ENCODE measurements at places on chromosomes 7 and 10. TPM values are rescaled to one million over a fixed set of nuclear protein-coding genes. Genes with fewer than 3 reads are reported as not detected.

DNA sequence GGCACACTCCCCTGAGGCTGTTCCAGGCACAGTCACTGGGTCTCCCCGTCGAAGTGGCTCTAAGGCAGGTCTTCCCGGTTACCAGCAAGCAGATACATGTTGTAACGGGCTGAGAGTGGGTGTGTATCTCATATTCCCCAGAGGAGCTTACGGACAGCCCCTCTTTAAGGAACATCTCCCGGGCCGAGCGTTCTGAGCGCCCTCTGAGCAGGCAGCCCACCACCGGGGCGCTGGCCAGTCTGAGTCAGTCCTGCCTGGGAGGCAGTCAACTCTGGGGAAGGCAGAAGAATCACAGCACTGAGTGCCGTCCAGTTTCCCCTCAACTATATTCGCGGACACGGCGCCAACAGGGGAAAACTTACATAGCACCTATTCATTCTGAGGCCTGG, 117.4 kb downstream of the LHPP start:
- no peak for DNase-seq
- peaks cover 2% of the 10 kb centered on the region for H3K27me3 ChIP-seq
- no peak overlapping the region for H3K4me3 ChIP-seq
- H3K27ac ChIP-seq: no peak overlapping the region
- H3K4me1 ChIP-seq: no peaks in the 10 kb centered on the region

GRCh38 chr7:84705706-84706105, 481.1 kb downstream of the SEMA3D start:
- H3K36me3 ChIP-seq: no peaks in the 10 kb centered on the region
- no peaks in the 10 kb centered on the region for H3K4me1 ChIP-seq
- H3K27me3 ChIP-seq: no peaks in the 10 kb centered on the region

DNA sequence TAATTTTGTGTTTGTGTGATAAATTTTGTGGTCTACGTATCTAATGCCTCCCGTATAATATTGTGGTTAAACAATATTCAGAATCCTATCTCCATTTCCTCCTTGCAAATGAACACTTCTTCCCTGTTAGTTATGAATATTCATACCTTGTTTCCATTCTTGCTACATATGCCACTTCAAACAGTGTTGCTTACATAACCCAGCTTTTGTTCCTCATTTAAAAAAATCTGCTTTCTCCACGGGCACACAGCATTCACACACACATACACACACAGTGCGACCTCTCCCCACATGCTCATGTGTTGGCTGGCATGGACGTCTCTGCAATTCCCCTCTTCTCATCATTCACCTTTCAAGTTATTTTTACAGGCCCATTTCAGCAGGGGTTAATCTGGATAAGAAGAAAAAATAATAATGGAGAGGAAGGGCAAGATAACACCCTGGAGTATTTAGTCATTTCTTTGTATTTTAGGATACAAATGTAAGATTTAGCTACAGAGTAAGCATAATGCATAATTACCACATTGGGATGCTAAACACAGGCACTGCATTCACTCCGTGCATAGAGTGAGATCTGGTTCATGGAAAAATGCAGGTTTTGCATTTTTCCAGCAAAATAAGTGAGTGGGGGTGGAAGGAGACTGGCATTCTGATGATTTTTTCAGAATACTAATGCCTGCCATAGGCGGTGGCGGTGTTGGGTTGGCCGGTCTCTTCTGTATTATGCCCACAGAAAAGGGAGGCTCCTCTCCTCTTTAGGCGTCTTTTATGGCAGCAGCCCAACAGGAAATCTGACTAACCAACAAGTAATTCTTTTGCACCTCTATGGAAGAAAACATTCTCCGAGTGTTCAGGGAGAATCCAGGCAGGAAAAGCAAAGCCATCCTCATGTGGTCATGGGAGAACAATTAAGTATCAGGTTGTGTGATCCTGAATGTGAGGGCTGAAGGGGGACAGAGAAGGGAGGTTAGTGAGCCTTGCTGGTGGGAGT, 31.7 kb upstream of the ELMO1 start:
- H3K4me3 ChIP-seq: no peak overlapping the region
- peaks cover 4% of the 10 kb centered on the region for H3K36me3 ChIP-seq
- peaks cover 9% of the 10 kb centered on the region for H3K27me3 ChIP-seq

DNA sequence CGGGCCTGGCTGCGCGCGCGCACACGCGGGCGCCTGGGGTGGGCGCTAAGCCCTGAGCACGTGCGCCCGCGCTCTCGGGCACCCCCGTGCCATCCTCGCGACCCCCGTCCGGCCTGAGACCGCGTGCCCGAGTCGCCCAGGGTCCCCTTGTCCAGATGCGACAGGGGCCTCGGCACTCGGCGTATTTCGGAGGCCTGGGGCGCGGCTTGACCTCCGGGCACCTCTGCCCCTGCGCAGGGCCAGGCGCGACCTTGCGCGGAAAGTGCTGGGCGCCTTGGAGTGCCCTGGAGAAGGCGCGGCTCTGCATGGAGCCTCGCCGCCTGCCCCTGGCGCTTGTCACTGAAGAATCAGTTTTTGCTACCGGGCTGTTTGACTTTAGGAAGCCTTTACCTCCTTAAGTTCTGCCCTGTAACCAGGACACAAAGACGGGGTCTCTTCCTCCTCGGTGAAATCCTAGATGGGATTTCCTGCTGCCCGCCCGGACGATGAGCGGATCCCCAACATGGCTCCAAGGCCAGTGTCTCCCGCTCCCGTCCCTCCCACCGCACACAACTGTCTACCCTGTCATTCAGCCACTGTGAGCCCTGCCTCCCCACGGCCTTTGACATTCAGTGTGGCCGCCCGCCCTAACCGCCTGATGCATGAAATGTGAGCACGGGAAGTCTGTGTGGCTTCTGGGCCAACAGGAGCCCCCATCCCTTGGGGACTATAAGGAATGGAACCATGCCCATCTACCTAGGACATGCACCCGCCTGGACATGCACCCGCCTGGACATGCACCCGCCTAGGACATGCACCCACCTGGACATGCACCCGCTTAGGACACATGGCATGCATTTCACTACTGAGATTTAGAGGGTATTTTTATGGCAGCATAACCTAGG, 1.1 kb upstream of the STK32C start:
- peaks cover 14% of the 10 kb centered on the region for H3K4me1 ChIP-seq
- no peaks in the 10 kb centered on the region for H3K36me3 ChIP-seq
- H3K27me3 ChIP-seq: peaks cover 2% of the 10 kb centered on the region
- no peak overlapping the region for H3K27ac ChIP-seq
- peak overlapping the region; percentile 63 for H3K4me3 ChIP-seq

DNA sequence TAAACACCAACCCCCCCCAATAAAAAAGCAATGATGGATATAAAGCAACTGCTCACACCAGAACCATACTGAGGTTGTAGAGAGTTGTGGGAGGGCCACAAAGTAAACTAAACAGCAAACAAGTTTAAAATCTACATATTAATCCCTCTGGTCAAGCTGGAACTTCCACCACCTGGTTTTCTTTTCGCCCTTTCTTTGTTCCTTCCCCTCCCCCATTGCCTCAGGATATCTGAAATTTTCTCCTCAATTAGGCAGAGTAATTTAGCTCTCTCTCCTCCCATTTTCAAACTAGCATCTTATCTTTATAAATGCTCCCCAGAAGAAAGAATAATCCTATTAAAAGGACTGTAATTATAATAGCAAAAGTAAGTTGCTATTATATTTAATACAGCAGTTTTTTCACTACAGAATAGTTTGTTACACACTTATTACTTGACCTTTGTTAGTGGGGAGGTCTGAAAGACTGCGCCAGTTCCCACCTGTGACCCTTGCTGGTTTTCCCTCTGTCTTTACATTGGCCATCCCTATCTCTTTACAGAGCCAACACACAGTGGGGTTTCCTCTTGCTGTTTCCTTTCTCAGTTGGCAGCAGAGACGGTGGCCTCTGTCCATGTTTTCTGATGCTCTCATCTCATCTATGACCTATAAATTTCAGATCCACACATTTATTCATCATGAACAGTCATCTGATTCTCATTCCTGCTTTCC, 235.4 kb downstream of the RNLS start:
- DNase-seq: no peak
- H3K27me3 ChIP-seq: peaks cover 2% of the 10 kb centered on the region
- H3K27ac ChIP-seq: no peak overlapping the region
- H3K4me3 ChIP-seq: no peak overlapping the region
- H3K4me1 ChIP-seq: no peaks in the 10 kb centered on the region

Gene FEZF1
- not detected for polyA plus RNA-seq

Gene NPC1L1
- polyA plus RNA-seq: not detected

Gene AKR1B1
- polyA plus RNA-seq: 176 TPM

All from immature natural killer cell (primary cell).